CD4-positive, alpha-beta T cell treated with Interleukin-15 for 4 hours (primary cell): ENCODE measurements at places on chromosomes 3 and 15.

DNA sequence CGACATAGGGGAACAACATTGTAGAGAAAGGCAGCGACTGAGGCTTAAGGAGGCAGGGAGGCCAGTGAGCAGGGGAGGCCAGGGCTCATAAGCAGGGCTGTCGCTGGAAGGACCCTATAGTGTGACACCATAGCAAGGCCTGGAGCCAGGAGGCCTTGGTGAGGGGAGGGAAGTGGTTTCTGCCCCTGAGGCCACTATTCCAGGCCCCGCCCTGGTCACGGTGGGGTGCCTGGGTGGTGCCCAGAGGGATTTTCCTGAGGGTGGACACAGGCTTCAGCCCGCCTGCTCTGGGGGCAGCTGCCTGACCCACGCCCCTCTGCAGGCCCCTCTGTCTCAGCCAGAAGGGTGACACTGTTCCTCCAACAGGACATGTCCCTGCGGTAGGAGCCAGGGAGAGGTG, 147.8 kb upstream of the IQSEC1 start:
- no peak for DNase-seq

- DNase-seq = no peak
These were observed 28.5 kb downstream of the TRIM42 start for GRCh38 chr3:140706360-140706759.

GRCh38 chr3:155661760-155662159, 83.1 kb downstream of the PLCH1 start:
- DNase-seq = no peak

GRCh38 chr3:187994221-187995042, 159.5 kb upstream of the LPP start:
- peak; percentile 78 for DNase-seq

- DNase-seq = no peak
These were observed 112.8 kb upstream of the C2CD4B start for GRCh38 chr15:62277816-62278394.

- no peak for DNase-seq
These were observed 1.0 kb downstream of the ANP32A start for GRCh38 chr15:68819495-68820294.

DNA sequence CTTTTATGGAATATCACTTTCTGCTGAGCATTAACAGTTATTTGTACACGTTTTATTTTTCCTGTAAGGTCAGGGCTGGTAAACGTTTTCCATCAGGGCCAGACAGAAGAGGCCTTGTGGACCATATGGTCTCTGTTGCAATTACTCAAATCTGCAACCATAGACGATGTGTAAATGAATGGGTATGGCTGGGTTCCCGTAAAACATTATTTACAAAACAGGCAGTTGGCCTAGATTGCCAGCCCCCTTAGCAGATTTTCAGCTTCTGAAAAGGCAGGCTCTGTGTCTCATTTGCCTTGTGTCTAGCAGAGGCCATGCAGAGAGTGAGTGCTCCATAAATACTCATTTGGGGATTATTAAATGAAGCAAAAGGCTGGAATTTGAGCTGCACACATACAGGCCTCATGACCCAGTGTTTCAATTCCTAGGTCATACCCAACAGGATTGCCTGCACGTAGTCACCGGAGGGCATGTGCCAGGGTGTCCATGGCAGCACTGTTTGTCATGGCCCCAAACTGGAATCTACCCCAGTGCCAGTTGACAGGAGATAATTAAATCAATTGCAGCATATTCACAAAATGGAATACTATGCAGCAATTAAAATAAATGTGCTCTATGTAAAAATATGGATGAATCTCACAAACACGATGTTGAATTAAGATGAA, 51.3 kb downstream of the GPD1L start:
- DNase-seq = no peak

DNA sequence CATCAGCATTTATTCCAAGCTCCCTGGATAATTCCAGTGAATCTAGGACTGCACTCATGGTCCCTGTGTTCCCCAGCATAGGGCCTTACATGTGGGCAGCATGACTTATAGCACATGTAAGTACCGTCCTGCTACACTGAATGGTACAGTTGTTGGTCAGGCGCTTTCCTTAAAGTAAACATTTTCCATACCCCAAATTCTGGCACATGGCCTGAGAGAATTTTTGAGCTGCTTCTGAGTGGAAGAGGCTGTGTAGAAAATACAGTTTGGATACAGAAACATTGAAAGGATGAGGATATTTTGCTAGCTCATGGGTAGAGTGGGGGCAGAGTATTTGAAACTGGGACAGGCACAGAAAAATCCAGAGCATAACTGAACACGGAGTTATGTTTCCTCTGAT, 27.6 kb downstream of the CORO2B start:
- DNase-seq = no peak

DNA sequence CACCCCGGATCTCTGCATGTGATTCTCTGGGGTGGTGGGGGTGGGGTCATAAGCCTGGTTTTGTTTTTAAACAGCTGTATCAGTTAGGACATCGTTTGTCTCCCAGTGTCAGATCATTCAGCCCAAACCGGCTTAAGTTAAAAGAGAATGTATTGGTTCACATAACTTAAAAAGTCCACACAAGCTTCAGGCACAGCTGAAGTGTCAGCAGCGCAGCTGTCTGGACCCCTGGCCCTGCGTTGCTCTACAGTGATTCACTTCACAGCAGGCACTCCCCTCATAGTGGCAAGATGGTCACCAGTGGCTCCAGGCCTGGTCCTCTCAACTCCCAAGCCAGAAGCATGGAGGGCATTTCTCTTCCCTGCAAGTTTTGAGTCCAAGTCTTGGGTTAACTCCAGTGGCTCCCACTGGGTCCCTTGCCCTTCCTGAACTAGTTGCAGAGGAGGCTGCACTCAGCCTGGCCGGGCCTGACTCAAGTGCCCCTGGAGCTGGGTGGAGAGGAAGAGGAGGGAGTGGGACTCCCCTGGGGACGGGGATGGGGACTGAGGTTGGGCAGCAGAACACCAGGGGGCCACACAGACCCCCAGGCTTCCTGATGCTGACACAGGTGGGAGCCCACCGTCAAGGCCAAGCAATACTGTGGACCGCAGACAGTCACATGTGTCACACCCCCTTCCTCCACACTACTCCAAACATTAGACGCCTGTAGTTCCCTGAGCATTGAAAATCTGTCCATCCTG, 28.9 kb upstream of the GP9 start:
- no peak for DNase-seq

DNA sequence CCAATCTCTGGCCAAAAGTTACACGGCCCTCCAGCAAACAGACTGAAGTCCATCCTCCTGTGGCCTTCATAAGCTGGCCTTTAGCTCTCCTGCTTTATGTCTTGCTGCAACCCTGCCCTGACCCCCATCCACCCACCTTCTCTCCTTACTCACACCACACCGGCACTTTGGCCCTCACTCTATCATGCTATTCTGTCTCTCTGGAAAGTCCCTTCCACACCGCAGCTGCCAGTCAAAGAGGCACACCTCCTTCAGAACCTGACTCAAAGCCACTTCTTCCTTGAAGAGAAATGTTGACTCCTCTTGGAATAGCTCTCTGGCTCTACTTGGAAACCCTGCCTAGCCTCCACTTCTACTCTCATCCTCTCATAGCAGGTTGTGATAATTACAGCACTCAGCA, 4.5 kb downstream of the GPR156 start:
- DNase-seq = no peak

- no peak for DNase-seq
These were observed 460.0 kb upstream of the RARB start for GRCh38 chr3:24968036-24968435.

DNA sequence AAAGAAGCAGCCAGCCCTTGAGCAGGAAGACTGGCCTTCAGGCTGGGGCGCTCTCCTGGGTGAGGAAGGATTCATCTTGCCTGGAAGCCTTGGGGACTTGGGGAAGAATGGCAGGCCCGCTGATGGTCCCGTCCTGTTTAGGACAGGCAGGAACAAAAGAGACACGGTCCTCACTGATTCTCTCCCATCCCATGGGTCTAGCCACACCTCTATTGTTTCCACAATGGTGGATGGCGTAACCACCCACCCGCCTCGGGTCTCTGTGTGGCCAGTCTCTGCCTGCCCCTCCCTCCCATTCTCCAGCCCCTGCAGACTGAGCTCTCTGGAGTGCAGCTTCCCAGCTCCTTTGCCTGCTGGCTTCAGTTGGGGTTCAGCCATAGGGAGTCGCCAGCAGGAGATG, 284.3 kb downstream of the UACA start:
- DNase-seq = no peak

DNA sequence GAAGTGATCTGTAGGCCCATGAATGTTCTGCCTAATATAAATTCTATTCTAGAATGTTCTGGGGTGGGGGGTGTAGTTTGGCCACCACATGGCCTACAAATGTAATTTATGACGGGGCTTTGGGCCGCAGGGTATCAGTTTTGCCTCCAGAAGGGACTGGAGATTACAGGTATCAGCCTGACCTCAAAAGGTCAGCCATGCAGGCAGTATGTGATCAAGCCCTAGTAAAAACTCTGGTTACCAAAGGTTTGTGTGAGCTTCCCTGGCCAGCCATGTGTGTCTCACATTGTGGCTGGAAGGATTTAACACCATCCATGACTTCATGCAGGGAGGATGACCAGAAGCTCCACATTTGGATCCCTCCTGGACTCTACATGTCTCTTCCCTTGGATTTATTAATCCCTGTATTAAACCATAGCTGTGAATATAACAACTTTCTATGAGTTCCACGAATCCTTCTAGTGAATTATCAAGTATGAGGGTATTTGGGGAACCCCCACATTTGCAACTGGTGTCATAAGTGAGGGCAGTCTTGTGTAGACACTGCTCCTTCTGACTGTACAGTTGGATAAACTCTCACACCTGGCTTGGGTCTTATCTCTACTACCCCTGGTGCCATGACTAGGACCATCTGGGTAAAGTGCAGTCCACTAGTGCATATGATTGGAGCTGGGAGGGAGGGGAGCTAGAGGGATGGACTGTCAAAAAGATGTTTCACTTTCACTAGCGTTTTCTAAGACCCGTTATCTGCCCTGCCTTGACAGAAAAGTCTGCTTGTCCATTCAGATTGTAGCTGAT, 50.0 kb upstream of the RFX7 start:
- no peak for DNase-seq

GRCh38 chr15:100592898-100593297, 9.1 kb downstream of the LINS1 start:
- no peak for DNase-seq

DNA sequence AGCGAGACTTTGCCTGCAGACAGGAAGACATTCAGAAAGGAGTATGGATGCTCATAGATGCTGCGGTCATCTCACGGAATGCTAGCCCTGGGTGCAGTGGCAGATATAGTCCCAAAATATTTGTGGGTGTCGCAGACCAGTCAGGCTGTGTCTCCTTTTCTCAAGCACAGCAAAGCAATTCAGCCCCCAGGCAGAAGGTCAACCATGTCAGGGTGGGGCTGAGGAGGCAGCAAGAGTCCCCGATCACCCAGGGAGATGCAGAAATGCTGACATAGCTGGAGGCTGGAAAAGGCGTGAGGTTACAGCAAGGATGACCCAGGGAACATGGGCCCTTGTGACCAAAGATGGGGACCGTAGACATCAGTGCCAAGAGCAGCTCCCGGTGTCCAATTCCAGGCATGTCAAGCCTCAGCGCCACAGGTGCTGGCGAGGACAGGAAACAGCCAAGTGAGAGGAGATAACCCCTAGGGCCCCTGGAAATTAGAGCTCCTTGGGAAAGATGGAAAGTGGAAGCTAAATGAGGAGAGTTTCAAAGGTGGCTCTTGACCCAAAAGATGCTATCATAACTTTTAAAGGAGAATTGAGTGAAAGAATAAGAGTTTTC, 81.2 kb upstream of the ABHD17C start:
- no peak for DNase-seq

DNA sequence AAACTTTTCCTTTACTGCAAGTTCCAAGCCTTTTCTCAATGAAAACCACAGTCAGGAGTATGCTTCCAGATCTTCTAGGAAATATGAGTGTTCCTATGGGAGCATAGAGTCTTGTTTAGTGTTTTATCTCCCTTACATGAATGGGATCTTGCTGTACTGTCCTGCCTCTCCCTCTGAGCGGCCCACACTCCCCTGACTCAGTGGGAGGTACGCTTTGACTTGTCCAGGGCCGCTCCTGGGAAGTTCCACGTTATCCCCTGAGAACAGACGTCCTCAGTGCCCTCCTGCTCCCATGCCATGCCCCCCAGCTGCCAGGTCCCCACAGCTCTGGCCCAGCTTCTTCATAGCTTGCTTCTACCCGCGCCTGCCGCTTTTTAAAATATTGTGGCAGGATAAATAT, 28.9 kb upstream of the VPS33B start:
- DNase-seq = no peak

DNA sequence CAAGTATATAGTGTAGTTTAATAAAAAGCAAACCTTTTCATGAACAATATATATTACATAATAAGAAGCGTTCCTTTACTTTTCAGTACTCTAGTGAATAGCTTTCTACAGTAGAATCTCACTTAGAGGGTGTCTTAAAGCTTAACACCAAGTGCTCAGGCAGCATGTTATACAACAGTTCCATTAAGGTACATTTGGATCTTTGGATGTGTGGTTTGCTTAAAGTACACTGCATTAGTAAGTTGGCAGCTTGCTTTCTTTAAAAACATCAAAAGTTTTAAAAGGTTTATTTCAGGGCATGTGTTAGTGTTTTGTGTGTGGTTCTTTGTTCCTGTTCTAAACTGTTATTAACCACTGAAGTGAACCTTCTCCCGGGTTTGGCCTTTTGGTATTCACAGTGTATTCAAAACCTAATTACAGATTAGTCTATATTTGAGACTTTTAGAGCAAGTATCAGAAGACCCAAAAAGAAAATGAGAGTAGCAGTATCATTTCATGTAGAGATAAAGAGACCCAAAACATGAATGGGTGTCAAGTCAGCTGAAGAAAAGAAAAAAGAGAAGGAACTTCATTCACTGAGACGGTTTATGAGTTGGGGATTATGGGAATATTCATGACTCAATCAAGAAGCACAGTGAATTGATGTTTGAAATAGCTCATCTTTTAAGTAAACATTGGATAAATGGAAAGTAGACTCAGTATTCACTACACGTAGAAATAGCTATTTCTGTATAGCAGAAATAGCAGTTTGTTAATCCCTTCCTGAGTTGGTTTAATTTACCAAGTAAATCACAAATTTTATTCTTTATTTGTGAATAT, 93.9 kb downstream of the OPA1 start:
- DNase-seq = no peak

DNA sequence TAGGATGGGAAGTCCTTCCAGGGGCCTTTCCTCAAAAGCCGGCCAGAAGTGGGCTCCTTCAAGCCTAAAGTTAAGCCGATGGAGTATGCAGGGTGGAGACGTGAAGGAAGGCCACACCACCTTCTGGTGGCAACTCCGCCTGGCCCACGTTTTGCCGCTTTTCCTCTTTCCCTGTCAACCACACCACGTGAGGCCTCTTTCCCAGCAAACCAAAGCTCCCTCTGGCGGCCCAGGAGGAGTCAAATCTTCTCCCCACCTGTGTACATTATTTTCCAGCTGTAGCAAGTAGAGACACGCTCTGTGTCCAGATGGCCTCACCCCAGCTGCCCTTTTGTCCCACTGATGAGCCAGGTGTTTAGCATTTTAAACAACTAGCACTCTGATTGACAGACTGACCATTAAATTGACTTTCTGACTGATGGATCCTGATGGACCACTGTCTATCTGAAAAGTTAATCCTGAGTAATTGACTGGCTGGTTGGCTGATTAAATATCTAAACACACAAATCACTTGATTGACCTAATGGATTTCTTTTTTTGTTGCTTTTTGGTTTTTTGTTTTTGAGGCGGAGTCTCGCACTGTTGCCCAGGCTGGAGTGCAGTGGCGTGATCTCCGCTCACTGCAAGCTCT, 59.6 kb upstream of the ZBTB38 start:
- DNase-seq = no peak

GRCh38 chr3:12959838-12960378, 113.3 kb downstream of the IQSEC1 start:
- no peak for DNase-seq
